Activated CD4-positive, alpha-beta memory T cell treated with anti-CD3 and anti-CD28 coated beads for 36 hours (primary cell): ENCODE measurements at places on chromosomes 13 and 19.

DNA sequence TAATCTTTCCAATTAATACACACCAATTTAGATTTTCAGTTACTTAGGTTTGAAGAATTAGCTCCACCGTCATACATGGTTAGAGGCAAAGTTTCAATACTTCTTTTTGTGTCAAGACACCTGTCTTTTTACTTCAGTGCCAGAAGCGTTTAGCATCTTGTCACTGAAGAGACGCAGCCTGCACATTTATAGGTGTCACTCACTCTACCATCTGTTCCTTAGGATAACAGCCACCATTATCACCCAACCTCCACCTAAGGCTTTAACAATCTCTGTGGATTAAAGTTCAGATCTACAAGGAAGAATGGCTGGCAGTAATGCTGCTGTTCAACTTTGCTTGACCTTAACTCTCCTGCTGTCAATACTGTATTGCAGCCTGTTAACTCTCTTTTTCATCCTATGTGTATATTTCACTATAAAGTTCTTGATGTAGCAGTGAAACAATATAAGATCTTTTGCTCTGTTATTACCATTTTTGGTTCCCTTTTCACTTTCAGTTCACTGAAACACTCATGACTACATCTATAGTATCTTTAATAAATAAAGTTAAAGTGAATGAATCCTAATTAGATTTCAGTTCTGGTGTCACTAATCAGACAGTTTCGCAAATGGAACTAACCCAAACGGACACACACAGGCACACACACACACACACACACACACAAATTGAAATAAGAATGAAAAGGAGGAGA lies 435.6 kb downstream of the PCDH9 start:
- no peak for DNase-seq

DNA sequence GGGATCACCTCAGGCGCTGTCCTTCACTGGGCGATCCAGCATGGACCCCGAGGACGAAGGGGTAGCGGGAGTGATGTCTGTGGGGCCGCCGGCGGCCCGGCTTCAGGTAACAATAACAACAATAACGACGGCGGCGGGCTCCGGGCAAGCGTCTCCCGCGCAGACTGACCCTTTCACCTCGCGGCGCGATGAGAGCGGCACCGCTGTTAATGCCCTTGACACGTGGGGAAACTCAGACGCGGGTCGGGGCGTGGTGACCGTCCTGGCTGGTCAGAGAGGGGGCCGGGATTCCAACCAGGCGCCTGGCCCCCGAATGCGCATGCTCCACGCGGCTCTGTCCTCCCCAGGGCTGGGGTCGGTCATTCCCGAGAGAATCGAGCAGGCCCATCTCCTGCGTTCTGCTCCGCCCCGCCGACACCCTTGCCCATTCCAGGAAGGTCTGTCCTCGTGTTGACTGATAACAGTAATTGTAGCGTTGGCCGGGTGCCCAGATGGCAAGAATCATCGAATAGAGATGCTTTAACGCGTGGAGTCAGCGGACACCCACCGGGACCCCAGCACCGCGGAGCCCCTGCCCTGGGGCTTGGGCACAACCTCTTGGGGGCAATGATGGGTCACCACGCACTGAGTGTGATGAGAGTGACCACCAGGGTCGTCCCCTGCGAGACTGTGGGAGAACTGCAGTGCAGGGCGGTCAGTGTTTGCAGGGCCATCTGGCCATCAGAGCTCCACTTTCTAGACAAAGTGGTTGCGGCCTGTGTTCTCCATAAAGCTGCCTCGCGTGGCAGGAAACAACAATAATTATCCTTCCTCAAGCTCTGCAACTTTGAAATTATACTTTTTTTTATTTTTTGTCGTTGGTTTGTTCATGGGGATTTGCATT lies 528 bp downstream of the ZNF8 start:
- peak; percentile 76 for DNase-seq

DNA sequence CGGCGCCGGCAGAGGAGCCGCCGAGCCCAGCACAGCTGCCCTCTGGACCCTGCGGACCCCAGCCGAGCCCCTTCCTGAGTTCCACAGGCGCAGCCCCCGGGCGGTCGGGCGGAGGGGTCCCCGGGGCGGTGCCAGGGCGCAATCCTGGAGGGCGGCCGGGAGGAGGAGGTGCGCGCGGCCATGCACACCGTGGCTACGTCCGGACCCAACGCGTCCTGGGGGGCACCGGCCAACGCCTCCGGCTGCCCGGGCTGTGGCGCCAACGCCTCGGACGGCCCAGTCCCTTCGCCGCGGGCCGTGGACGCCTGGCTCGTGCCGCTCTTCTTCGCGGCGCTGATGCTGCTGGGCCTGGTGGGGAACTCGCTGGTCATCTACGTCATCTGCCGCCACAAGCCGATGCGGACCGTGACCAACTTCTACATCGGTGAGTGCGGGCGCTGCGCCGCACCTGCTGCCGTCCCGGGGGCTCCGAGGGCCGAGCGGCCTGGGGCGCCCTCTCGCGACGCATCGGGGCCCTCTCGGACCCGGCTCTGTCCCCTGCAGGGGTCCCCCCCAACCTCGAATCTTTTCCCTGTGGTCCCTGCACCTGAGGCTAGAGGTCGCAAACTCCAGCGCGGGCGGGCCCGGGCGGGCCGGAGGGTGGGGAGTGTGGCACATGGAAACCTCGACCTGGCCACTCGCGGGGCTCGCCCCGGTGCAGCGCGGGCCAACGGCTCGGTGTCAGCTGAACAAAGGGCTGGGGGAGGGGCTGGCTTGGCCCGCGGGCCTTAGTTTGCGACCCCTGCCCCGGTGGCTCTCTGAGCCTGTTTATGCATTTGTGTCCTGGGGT lies at the start of gene KISS1R:
Gene KISS1R (plus strand): TSS at position 11 of the 829 bp plus-strand sequence. CDS start 170 bp downstream, at position 181.
- DNase-seq: peak; percentile 70

DNA sequence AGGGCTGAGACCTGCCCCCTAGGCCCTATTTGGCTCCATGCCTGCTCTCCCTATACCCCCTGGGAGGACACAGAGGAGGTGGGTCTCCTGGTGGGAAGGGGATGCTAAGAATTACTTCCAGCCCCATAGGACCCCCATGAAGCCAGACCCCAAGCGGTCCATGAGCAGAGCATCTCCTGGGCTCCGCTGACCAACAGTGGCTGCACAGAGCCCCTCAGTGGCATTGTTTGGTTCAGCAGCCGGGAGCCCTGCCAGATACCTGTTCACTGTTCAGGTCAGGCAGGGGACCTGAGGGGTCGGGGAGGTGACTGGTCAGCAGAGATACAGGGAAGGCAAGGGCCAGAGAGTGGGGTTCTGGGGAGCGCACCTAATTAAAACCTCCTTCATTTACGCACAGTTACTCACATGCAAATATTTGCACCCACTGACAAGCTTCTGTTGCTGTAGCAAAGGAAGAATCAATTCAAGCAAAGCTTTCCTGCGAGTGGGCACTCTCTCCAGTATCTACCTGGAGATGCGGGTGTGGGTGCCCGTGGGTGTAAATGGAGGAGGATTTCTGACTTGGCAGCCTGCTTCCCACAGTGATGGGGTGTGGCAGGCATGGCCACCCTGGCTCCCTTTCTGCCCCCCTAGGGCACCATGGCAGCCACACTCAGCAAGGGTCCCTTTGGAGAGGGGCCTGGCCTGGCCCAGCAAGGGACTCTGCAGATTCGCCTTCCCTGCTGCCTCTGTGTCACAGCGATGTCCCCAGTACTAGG lies 83.5 kb downstream of the CHST8 start:
- DNase-seq: no peak

DNA sequence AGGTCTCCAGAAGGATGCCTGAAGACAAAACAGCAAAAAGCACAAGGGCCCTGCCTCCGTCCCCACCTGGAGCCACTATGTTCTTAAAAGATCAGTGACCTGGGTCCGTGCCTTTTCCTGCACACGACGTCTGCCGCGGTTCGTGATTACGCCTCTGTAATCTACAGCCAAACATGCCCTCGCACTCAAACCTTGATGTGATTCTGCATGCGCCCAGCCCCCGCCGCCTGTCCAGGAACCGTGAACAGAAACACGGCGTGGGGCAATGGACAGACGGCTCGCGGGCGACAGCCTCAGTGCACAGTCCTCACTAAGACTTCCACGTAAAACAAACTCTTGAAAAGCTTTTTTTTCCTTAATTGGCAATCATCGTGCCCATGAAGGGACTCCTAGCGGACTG lies 15.5 kb downstream of the C13orf46 start:
- no peak for DNase-seq

DNA sequence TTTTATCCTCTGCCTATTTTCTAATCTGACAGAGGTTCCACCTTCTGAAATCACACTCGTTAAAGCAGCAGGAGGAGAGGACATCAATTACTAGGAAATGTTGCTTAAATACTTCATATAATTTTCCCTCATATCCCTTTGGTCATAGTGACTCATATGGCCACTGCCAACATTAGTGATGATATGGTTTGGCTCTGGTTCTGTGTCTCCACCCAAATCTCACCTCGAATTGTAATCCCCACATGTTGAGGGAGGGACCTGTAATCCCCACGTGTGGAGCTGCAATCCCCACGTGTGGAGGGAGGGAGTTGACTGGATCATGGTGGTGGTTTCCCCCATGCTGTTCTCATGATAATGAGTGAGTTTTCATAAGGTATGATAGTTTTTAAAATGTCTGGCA lies 618.4 kb upstream of the SLITRK5 start:
- DNase-seq: no peak

DNA sequence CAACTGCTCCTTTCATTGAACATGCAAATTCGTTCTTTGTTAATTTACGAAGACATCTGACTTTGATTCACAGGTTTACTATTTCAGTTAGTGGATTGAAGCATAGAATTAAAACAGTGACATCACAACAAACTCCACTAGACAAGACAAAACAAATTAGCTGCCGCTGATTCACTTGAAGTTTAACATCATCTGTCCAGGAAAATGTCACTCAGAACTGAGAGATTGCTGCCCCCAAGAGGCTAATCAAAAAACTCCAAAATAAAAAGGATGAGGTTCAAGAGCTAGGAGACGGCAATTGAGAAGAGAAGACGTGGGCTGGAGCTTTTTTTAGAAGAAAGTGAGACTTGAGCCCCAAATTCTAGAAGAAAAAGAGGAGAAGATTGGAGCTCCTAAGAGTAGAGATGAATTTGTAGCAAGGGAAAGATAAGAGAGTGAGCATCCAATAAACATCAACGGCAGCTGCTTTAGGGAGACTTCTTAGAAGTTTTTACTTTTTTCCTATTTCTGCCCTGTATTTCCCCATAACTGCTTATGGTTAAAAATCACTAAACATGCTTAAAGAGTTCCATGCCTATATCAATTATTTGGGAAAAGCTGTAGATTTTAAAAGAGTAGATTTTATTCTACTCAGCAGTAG lies 40.8 kb upstream of the TPP2 start:
- DNase-seq: no peak

DNA sequence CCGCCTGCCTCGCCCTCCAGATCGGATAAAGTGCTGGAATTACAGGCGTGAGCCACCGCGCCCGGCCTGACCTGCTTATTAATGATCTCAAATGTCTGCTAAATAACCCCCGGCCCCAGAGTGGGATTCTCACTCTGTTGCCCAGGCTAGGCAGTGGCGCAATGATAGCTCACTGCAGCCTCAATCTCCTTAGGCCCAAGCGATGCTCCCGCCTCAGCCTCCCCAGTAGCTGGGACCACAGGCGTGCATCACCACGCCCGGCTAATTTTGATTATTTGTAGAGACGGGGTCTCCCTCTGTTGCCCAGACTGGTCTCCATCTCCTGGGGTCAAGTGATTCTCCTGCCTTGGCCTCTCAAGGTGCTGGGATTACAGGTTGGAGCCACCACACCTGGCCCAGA lies 626 bp upstream of the ATP5F1D start:
- no peak for DNase-seq

DNA sequence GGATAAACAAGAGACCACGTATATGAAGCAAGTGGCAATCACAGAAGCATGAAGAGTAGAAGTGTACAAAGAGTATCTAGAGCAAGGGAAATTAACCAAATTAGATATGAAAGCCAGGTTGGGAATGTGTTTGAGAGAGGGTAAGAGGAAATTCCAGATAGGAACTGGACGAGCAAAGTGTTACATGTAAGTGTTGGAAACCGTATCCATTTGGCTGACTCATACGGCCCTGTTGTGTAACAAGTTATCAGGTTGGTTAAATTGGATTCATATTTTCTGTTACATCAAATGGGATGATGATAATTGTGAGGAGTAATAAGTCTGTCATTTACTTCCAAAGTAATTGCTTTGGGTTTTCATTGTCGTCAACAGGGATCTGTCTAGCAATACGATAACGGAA lies 46.7 kb downstream of the RXFP2 start:
- no peak for DNase-seq
